NCI-H1092 treated with DMSO at 0.1 percent for 48 hours (cell line): ENCODE measurements at places on chromosomes 7 and 10.

DNA sequence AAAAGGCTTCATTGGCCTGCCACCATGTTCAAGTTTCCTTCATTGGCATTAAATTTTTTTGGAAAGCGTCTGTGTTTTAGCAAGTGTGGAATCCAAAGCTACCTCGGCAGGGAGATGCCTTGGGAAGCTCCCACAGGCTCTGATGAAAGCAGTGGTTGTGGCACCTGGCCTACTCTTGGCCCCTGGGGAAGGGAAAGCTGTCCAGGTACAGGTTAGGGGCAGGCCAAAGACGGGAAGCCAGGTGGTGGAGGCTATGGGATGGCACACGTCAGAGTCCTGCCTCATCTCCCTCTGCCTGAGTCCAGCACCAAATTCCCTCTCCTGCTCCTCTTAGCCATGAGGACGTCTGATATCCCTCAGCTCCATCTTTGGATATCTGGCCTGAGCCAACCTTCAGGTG, 49.7 kb downstream of the C10orf120 start:
- DNase-seq: no peak

- no peak for DNase-seq
These were observed 918.5 kb upstream of the POT1 start for GRCh38 chr7:125848157-125848556.

- no peak for DNase-seq
These were observed 115.4 kb upstream of the TNRC18 start for GRCh38 chr7:5539013-5539411.

DNA sequence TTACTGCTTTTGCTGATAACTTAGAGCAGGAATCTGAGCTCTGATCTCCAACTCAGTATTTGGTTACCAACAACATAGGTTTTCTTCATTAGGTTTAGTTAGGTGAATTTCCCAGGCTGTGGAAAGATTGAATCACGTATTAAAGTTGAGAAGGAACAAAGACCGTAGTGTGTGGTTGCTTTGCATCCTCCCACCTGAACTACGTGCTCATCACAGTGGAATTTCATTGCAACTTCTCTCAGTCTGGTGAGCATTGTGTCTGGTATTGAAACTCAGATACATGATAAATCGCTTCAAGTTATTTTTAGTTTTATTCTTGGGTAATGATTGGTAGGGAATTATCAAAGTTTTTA, 139.4 kb upstream of the AKR1E2 start:
- DNase-seq: no peak

- DNase-seq: no peak
These were observed 720 bp downstream of the SNCG start for GRCh38 chr10:86958901-86959736.

DNA sequence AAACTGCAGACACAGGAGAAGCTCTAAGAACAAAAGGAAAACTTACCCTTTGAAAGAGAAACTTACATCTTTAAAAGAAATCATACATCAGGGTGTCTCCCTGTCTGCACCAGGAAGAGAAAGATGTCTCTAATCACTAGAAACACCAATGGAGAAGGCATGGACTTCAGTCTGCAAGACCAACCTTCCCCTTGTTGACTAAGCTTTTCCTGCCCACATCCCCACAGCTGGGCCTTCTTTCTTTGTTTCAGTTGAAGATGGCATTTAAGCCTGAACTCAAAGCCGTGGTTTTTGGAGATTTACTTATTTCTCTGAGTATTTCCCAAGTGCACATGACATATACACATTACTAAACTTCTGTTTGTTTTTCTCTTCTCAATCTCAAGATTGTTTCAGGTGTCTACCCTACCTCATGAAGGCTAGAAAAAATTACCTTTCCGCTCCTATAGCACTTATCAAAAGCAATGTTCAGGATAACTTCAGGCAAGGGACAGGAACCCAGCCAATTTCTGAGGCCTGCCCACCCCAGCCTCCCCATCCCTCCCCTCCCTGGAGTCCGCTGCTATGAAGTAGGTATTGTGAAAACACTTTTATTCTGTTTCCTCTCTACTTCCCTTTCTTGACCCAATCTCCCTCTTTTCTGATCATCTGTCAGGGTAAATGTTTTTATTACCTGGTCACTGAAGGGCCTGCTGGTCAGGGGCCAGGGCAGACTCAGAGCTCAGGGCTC, 2.8 kb upstream of the SLC29A3 start:
- DNase-seq: no peak

DNA sequence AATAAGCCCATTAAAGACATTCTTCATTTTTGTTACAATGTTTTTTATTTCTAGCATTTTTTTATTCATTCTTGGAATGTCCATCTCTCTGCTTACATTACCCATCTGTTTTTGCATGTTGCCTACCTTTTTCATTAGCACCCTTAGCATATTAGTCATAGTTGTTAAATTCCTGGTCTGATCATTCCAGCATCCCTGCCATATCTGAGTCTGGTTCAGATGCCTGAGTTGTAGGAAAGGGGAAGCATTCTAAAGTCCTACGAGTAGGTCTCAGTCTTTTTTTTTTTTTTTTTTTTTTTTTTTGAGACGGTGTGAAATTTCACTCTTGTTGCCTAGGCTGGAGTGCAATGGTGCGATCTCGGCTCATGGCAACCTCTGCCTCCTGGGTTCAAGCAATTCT, 19.7 kb upstream of the NRF1 start:
- DNase-seq: no peak

DNA sequence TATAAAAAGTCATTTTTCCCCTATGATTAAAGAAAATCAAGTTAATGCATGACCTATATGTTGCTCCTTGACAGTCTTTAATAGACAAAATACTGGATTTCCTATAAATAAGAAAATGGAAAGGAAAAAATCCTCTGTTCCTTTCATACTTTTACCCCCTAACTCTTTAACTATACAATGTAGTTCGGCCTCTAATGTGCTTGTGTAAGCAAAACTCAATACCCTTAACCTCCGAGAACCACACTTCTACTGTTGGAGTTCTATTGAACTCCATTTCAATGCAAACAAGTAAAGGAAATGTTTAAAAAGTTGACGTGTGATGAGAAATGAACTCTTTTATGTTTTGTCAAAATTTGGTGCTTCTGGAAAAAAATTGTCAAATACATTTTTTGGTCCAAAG, 36.0 kb downstream of the HDAC9 start:
- no peak for DNase-seq

DNA sequence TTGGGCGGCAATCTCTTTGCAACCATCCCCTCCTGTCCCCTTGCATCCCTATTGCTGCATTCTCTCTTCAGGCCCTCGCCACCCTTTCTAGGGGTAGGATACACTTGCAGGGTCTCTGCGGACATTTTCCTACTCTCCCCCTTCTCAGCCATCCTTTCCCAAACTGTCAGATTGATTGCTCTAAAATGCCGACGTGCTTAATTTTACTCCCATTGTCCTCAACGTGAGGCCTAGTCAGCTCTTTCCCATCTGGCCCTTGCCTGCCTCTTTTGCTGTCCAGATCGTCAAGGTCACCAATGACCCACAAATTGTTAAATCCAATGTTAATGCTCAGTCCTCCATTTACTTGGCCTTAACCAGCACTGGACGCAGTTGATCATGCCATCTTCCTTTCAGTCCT, 12.7 kb upstream of the LRMDA start:
- DNase-seq: no peak

GRCh38 chr10:101400585-101400984, 46.6 kb downstream of the BTRC start:
- no peak for DNase-seq

GRCh38 chr7:36986948-36987724, 262.8 kb upstream of the AOAH start:
- DNase-seq: peak; percentile 64

DNA sequence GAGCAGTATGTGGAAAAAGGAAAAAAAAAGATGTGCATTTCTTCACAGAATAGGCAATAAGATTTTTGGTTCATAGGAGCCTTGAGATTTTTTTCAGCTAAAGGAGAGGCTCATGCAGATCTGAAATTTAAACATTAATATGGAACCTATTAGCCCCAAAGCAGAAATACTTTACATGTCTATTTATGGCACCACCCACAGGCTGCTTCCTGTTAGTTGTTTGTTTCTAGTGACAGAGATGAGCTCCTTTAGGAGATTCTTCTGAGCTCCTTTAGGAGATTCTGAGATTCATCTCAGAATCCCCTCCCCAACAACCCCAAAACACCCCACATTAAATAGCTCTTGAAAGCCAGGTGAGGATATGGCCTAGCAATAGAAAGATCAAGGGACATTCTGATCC, 27.9 kb upstream of the HPS1 start:
- DNase-seq: no peak

DNA sequence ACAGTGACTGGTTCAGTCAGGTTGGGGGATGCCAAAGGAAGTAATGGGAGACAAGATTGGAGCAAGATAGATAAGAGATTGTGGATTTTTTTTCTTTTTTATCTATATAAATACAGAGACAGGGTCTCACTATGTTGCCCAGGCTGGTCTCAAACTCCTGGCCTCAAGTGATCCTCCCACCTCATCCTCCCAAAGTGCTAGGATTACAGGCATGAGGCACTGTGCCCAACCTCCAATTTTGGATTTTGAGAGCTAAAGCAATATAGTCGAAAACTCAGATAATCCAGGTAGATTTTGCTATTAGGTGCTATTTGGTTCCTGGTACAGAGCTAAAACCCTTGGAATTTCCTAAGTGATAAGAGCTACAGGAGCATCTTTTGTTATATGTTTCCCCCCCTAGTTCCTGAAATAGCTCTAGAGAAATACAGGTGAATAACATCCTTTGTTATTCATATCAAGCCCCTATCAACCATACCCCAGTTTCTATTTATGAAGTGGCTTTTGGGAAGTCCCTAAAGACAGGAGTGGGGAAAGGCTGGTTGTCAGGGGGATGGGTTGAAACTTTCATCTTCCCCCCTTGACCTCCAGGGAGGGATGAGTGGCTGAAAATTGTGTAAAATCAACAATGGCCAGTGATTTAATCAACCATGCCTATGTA, 151.2 kb downstream of the CFTR start:
- no peak for DNase-seq

DNA sequence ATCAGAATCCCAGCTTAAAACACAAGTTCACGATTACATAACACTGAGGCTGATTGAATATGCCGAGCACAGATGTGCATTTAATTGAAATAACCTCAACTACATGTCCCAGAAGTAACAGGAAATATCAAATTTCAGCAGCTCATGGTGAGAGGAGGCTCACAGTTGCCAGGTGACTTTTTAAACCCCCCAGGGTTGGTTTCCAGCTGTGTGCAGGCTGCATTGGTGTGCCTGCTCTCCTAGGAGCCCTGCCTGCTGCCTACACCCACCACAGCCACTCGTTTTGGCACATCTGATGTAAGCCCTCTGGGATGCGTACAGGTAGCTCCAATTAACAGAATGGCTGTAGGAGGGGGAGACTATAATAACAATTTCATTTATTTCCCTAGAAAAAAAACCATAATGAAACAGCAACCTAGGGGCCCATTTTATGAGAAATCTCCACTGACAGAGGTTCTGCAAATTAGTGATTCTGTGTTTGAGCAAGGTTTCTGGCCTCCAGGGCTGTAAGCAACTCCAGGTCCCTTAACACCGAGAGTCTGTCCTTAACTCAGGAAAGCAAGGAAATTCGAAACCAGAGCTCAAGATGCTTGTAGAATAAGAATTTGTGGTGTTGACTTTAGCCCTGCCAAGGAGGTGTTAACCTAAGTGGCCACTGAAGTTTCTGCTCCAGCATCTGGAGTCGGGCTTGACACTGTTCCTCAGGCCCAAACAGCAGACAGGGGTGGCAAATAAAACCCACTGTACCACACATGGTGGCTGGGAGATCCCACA, 161.9 kb downstream of the BMPER start:
- DNase-seq: peak; percentile 33

GRCh38 chr10:75468612-75469005, 37.2 kb downstream of the LRMDA start:
- no peak for DNase-seq

DNA sequence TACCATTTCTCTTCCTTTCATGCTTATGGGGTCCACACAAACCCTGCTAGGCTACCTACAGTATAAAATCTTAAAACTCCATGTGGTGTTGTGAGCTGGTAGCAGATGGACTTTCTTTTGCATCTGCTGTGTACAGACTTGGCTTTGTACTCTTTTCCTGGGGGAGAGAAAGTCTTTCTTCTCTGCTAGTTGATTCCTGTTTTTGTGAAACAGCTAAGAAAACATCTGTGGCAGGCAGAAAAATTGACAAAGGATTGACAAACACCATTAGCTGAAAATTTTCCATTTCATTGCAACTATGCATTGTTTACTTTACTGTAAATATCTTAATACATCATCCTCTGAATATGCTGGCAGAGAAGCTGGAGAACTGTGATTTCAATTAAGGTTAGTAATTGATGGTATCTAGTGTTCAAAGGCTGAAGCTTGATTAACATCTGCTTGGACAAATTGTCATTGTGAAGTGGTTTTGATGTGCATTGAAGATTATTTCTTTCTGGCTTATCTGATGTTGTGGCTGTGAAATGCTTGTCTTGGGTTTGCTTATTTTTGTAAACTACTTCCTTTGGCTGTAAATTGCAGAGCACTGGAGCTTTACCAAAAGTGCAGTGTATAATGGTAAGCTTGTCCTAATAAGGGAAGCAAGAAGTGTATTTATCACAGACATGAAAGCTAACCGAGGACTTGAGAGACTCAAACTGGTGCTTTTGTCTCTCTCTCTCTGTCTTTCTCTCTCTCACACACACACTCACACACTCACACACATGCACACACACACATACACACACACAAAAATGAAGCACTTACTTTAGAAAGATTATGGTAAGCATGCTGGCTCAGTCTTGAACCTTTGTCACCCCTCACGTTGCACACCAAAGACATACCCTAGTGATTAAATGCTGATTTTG, at the start of gene FOXP2:
Gene FOXP2 (plus strand): TSS at position 660 of the 908 bp plus-strand sequence. CDS start 11,697 bp downstream, outside the sequence.
- peak; percentile 74 for DNase-seq

DNA sequence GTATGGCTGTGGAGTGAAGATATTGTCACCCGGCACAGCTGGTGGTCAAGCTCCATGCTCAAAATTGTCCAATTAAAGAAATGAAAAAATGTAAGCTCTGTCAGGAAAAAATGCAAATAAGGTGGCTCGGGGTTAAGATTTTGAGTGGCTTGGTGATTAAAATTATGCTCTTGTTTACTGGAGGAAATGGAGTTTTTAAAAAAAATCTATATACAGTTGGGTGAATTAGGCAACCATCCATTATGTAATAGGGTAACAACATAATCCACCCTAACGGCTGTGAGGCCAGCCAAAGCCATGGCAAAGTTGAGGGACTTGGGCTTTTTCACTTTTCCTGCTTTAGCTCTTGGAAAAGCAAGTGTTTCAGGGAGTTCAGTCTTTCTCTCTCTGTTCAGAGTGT, 260.8 kb upstream of the HABP2 start:
- no peak for DNase-seq

GRCh38 chr10:61943674-61944378, 42.3 kb downstream of the ARID5B start:
- DNase-seq: no peak

DNA sequence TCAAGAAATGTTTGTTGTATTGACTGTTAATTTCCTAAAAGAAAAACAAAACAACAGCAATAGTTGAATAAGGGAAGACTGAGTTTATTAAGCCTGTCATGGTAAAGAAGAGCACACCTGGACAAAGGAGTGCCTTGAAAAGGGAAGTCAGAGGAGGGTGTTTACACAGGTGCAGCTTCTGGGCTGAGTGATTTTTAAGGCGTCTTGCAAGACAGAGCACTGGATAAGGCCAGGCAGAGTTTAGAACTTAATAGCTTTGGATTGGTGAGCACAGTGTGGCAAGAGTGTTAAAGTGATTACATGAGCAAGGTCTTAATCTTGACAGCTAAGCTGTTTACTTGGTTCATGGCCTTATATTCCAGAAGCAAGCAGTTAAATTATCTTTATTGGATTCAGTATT, 423.2 kb downstream of the CNTNAP2 start:
- DNase-seq: no peak

GRCh38 chr10:26517141-26517867, 79.2 kb downstream of the APBB1IP start:
- DNase-seq: no peak

GRCh38 chr10:22473044-22473443, 127.7 kb downstream of the SPAG6 start:
- no peak for DNase-seq
